ENCODE measurements at places on chromosomes 12 and 14.

DNA sequence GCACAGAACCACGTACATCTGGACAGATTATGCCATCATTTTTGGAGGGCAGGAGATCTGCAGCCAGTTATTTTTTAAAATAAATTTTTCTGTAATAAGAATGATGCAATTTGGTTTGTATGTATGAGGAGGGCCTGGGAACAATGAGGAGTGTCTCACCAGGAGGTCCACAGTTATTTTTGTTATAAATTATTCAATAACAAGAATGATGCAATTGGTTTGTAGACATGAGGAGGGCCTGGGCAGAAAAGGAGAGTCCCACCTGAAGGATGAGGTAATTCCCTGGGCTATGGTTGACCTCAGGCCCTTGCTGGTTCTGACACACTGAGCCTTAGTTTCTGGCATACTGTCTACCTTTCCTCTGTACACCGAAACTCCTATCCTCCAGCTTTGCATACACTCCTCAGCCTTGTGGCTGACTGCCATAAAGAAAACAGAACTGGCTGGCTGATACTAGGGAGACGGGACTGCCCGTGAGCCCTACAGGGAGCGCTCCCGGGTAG, 9.0 kb upstream of the DCD start:
- DNase-seq, result no peak

- DNase-seq, result no peak
These were observed 18.0 kb downstream of the LUM start for GRCh38 chr12:91093341-91093740.

DNA sequence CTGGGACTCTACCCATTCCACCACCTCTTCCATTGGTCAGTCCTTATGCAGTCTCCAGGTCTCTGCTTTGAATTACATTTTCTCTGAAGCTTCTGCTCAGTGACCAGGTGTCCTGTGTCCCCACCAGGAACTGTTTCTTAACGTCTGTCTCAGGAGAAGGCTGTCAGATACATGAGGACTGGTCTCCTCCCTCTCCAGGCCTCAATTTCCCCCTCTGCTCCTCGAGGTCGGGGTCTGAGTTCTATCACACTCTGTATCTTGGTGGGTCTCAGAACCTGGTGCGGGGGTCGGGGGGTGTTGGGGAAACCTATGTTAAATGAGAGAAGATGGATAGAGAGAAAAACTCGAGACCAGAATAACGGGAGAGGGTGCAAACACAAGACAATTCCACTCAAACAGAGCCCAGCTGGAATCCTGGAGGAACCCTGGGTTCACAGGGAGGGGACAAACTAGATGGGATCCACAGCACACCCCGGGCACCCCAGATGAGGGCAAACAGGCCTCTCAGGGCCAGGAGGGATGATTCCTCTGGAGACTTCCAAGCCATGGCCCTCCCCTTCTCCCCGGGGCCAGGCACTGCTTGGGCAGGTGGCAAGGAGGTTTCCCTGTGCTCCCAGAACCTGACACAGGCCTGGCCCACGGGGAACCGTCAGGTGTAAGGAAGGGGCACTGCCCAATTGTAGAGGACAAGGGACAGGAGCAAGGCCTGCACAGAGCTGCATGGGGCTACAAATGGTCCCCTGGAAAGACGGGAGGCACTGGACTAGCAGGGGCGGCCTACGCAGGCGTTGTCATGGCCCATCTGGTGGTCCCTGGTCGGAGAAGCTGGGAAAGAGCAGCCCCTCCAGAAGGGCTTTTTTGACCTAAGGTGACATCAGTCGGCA, 313.2 kb upstream of the DIO3 start:
- no peak for DNase-seq

GRCh38 chr14:53060046-53060445, 93.1 kb downstream of the DDHD1 start:
- DNase-seq, result no peak

- DNase-seq, result no peak
These were observed 126.1 kb downstream of the PELI2 start for GRCh38 chr14:56244138-56244789.

DNA sequence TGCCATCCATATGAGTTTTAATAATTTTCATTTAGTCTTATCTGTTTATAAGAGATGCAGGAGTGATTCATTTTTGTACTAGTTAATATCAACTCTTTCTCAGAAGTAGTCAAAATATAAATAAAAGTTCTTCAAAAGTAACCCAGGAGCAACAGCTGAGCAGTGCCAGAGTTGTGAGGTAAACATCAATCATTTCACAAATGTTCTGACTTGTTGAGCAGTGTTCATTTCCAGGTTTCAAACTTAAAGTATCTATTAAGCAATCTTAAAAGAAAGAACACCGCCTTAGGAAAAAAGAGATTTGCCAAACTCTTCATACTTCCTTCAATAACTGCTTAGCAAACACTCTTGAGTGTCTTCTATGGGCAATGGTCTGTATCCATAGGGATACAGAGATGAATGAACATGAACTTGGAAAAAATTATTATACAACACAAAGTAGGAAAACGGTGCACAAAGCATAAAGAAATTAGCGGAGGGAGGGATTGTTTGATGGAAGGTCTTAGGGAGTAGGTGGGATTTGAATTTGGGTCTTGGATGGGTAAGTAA, 41.9 kb upstream of the POC1B start:
- no peak for DNase-seq

- DNase-seq, result no peak
These were observed 13.7 kb upstream of the OR10AD1 start for GRCh38 chr12:48216785-48217184.

All from lower lobe of right lung (tissue), 2 donors.